ENCODE measurements at places on chromosomes 1 and 21. TPM values are rescaled to one million over a fixed set of nuclear protein-coding genes. Genes with fewer than 3 reads are reported as not detected.

Gene OR2W3
- total RNA-seq, result not detected

Gene HSPA6
- total RNA-seq, result under 0.01 TPM

Gene TMCC2
- total RNA-seq, result 3.4 TPM

Gene PITHD1
- total RNA-seq, result 47.9 TPM

Gene STUM
- not detected for total RNA-seq

Gene NPPA
- total RNA-seq, result not detected

Gene KRTAP11-1
- total RNA-seq, result not detected

Gene TSPAN2
- not detected for total RNA-seq

Gene CITED4
- 3.0 TPM for total RNA-seq

Gene SYCP1
- total RNA-seq, result not detected

Gene MORN1
- total RNA-seq, result 3.7 TPM

Gene RXRG
- not detected for total RNA-seq

Gene ACTL8
- 0.30 TPM for total RNA-seq

Gene BSND
- total RNA-seq, result not detected

Gene MKNK1
- 9.6 TPM for total RNA-seq

Gene AGBL4
- total RNA-seq, result 0.15 TPM

Gene MANEAL
- 0.30 TPM for total RNA-seq

Gene C1QB
- total RNA-seq, result not detected

Gene CFAP107
- total RNA-seq, result not detected

Gene IFNLR1
- total RNA-seq, result not detected

Gene PATJ
- total RNA-seq, result 2.7 TPM

Gene ANKRD65
- total RNA-seq, result 0.50 TPM

Gene SLAMF1
- not detected for total RNA-seq

Gene LRRC71
- 0.15 TPM for total RNA-seq

Gene BMP8B
- not detected for total RNA-seq

Gene FCRL6
- not detected for total RNA-seq

Gene FTCD
- total RNA-seq, result not detected

Gene GTF2B
- 36.1 TPM for total RNA-seq

Gene GFI1
- total RNA-seq, result 0.15 TPM

Gene S100A9
- not detected for total RNA-seq

Gene MEGF6
- total RNA-seq, result 1.2 TPM

Gene OR2L3
- not detected for total RNA-seq

Gene SPATA17
- total RNA-seq, result 0.84 TPM

Gene OR2T35
- not detected for total RNA-seq

Gene IFNAR2
- 1.7 TPM for total RNA-seq

Gene GNAT2
- total RNA-seq, result 0.30 TPM

Gene MXRA8
- total RNA-seq, result 409 TPM

Gene ERICH3
- total RNA-seq, result not detected

Gene RAB3B
- 15.2 TPM for total RNA-seq

Gene RAB7B
- total RNA-seq, result 3.4 TPM

Gene RCSD1
- under 0.01 TPM for total RNA-seq

Gene RASSF5
- 0.89 TPM for total RNA-seq

Data from bronchus fibroblast of lung (primary cell).